ENCODE measurements at places on chromosomes 12 and 14.

GRCh38 chr12:14982991-14983390, 10.1 kb downstream of the PDE6H start:
- no peaks in the 10 kb centered on the region for H3K27me3 ChIP-seq
- no peak overlapping the region for H3K27ac ChIP-seq
- no peaks in the 10 kb centered on the region for H3K4me1 ChIP-seq
- no peaks in the 10 kb centered on the region for H3K36me3 ChIP-seq

GRCh38 chr12:122064780-122065588, 13.6 kb upstream of the MLXIP start:
- H3K27ac ChIP-seq = peak overlapping the region; percentile 86
- no peak overlapping the region for H3K4me3 ChIP-seq
- H3K27me3 ChIP-seq = no peaks in the 10 kb centered on the region
- no peaks in the 10 kb centered on the region for H3K36me3 ChIP-seq

- no peaks in the 10 kb centered on the region for H3K4me1 ChIP-seq
- H3K36me3 ChIP-seq = no peaks in the 10 kb centered on the region
- no peak for DNase-seq
- H3K27me3 ChIP-seq = no peaks in the 10 kb centered on the region
Measured at GRCh38 chr14:27123162-27123561, 525.3 kb upstream of the NOVA1 start.

GRCh38 chr14:64387232-64387781, 846 bp upstream of the MTHFD1 start:
- peak overlapping the region; percentile 78 for H3K27ac ChIP-seq
- peak overlapping the region; percentile 69 for H3K4me3 ChIP-seq
- peaks cover 23% of the 10 kb centered on the region for H3K4me1 ChIP-seq
- no peaks in the 10 kb centered on the region for H3K36me3 ChIP-seq
- no peaks in the 10 kb centered on the region for H3K27me3 ChIP-seq

GRCh38 chr12:79895071-79895470, 39.8 kb downstream of the PPP1R12A start:
- no peak overlapping the region for H3K27ac ChIP-seq
- no peaks in the 10 kb centered on the region for H3K36me3 ChIP-seq
- no peak overlapping the region for H3K4me3 ChIP-seq
- peaks cover 35% of the 10 kb centered on the region for H3K4me1 ChIP-seq
- no peak for DNase-seq

- peaks cover 7% of the 10 kb centered on the region for H3K36me3 ChIP-seq
- peaks cover 37% of the 10 kb centered on the region for H3K4me1 ChIP-seq
- peak overlapping the region; percentile 69 for H3K4me3 ChIP-seq
- H3K27me3 ChIP-seq = no peaks in the 10 kb centered on the region
- DNase-seq = no peak
- H3K27ac ChIP-seq = peak overlapping the region; percentile 92
Measured at GRCh38 chr12:50925342-50925651, 27.0 kb upstream of the HIGD1C start.
